Fibroblast of the aortic adventitia (primary cell): ENCODE measurements at places on chromosomes 2 and 18. TPM values are rescaled to one million over a fixed set of nuclear protein-coding genes. Genes with fewer than 3 reads are reported as not detected.
A peak's percentile ranks its signal among the peaks of the same experiment; 100 is the strongest.

DNA sequence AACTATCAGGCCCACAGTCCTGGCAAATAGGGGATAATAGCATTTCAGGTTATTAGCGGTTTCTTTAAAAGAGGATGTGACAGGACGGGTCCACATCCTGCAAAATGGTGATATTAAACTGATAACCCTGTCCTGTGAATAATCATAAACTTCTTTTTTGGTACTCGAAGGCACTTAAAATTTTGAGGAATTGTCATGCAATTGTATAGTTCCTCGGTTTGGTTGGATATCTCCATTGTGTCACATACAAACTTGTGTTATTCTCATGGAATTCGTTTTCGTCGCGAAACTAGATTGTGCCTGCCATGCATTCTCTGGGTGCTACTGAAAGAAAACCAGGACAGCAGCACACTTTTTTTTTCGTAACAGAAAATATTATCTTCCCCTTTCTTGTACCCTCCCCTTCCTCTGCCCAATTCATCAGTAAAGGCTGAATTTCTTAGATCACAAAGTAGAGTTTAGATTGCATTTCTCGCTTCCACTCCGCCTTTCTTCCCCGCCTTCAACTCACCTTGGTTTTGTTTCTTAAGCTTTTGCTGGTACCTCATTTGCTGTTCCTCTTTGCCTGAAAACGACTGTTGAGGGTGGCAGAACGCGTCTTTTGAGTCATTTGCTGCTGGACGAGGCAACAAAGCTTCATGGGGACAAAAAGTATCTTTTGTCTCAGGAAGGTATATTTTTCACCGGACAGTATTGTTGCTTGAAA is 1.3 kb downstream of the CERS6 start:
- DNase-seq: peak; percentile 13

FAM124B gene
- total RNA-seq: under 0.01 and 1.2 TPM in 2 replicates

DNA sequence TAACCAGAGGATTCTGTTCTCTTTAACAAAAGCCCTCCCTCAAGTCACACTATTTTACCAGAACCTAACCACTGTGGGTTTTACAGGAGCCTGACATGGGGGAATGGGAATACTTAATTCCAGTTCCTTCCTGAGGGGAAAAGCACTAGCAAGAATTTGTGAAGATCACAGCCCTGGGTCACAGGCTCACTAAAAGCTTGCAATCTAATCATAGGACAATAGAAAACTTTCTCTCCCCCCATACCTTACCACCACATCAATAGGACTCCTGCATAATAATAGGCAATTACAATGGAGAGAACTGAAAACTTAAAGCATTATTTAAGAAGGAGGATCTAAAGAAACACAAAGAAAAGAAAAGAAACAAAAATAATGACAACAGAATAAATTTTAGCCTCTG is 225.8 kb upstream of the ZNF804A start:
- DNase-seq: no peak

DNA sequence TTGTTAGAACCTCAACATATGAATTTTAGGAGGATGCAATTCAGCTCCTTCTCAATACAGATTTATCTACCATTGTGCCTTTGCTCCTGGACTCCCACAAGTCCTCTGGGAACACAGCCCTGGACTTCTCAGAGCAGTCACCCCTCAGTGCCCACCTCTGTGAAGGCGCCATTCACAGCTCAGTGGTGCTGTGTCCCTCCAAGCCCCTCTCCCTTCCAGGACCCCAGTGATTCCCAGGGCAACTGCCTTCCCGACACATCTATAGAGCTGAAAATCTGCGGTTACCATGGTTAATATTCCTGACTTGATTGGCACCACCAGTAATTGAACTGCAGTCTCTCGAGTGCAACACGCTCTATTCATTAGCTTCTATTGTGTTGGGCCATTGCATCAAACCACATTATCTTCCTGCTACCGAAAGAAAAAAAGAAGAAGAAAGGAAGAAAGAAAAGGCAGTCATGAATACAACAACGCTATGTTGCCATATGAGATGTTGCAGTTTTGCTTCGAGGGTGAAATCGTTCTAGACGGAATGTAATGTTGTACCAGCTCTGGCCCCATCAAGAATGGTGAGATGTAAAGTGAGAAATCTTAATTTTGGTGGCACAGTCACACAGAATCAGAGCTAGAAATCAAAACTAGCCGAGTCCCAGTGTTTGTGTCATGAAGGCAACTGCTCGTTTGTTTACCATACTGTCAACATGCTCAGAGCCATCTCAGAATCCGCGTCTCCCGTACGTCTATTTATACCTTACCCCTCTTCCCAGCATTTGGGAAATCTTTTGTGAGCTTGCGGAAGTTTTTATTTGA is 524.0 kb upstream of the ID2 start:
- DNase-seq: no peak
